ENCODE measurements at places on chromosomes 3 and 15. TPM values are rescaled to one million over a fixed set of nuclear protein-coding genes. Genes with fewer than 3 reads are reported as not detected.

GRCh38 chr3:190617185-190617584 is 103.3 kb downstream of the IL1RAP start:
- no peak for DNase-seq

DNA sequence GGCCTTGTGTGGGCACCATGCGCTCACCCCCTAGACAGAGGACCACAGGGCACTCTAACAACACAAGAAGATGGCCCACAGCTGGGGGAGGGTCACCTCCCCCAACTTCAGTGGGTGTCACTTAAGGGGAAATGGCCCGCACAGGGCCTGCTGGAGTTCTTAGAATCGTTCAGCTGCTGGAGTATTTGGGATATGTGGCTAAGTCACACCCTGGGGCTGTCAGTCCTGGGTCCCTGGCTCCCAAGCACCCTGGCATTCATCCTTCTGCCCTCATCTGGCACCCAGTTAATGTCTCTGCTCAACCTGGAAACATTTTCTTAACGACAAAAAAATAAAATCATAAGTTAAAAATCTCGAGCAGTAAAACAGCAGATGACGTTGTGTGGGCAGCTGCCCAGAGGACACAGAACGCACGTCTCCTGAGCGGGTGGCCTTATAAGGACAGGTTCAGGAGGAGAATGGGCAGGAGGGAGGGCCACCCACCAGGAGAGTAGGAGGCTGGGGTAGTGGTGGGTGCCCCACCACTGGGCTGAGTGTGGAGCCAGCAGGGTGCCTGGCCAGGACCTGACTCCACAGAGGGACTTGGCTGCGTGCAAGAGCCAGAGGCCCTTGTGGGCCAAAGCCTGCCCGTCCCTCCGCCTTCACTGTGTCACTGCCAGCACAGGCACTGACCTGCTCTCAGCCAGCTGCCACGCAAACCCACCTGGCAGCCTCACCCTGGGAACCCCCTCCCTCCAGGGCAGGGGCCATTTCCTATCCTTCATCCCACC is 11.5 kb downstream of the KBTBD13 start:
- DNase-seq = no peak

DNA sequence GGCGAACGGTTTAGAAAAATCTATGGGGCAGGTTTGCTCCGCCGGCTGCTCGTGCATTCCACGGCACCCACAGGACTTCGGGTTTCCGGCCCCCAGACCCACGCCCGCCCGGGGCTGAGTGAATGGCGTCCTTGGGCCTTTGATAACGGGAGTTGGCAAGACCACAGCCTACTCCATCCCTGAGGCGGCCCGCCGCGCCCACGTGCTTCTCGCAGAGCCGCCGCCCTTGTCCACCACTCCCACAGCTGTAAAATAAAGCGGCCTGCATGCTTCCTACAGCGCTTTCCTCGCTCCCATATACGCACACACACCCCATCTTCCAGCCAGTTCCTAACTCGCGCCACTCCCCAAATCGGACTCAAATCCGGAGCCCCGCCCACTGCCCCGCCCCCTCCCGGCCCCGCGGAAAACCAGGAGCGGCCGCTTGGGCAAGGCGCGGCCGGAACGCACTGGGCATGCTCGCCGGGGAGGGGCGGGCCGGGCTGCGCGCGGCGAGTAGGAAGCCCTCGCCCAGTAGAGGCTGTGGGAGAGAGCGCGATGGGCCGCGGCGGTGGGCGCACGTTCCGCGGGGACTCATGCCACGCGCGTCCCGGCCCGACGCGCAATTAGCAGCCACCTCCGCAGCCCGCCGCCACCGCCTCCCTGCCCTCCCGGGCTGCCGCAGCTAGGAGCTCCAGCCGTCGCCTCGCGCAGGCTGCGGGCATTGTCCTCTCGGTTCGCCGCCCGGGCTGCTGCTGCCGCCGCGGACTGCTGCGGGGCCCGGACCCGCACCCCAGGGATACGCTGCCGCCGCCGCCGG is at the start of gene RAP2B:
RAP2B (plus strand) TSS at position 513 of the 799 bp plus-strand sequence. CDS start 468 bp downstream, outside the sequence.
- DNase-seq = peak; percentile 93

GRCh38 chr15:42059661-42060476 is 34.5 kb downstream of the PLA2G4D start:
- DNase-seq = peak; percentile 21

- DNase-seq = no peak
Measured at GRCh38 chr15:87940768-87941167, 315.8 kb downstream of the NTRK3 start.

DNA sequence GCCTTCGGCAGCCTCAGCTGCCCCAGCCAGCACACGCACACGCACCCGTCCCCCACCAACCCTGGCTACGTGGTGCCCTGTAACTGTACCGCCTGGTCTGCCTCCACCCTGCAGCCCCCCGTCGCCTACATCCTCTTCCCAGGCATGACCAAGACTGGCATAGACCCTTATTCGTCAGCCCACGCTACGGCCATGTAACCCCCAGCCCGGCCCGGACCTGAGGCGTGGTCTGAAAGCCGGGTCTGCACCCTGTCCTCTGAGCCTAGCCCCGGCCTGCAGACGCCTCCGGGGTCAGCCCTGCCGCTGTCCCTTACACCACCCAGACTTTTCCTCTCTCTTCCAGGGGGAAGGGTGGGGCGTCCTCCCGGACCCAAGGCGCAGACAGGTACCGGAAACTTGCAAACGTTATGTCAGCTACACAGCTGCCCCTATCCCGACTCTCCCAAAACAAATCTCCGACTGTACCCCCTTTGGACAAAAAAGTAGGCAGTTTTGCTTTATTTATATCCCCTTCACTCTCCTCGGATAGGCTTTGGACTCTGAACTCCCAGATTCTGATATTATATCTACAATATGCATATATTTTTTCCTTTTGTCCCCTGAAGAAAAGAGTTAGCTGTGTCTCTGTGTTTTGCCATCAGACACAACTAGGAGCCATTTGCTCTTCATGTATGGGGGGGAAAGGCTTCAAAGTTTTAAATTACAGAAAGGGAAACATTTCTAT is 1.4 kb downstream of the SOX14 start:
- DNase-seq = no peak

- DNase-seq = peak; percentile 66
Measured at GRCh38 chr15:64224511-64224910, 61.7 kb upstream of the PPIB start.

The UQCC5 gene
- total RNA-seq = 1.1 TPM

The CCDC33 gene
- not detected for total RNA-seq

The EHD4 gene
- 26.4 TPM for total RNA-seq

The P2RY1 gene
- under 0.01 TPM for total RNA-seq

The C3orf85 gene
- not detected for total RNA-seq

The XCR1 gene
- not detected for total RNA-seq
